CD4-positive, alpha-beta T cell treated with Interleukin-6 for 4 hours (primary cell): ENCODE measurements at places on chromosomes 3 and 15.

- DNase-seq, result peak; percentile 76
Measured at GRCh38 chr15:42059661-42060476, 34.5 kb downstream of the PLA2G4D start.

DNA sequence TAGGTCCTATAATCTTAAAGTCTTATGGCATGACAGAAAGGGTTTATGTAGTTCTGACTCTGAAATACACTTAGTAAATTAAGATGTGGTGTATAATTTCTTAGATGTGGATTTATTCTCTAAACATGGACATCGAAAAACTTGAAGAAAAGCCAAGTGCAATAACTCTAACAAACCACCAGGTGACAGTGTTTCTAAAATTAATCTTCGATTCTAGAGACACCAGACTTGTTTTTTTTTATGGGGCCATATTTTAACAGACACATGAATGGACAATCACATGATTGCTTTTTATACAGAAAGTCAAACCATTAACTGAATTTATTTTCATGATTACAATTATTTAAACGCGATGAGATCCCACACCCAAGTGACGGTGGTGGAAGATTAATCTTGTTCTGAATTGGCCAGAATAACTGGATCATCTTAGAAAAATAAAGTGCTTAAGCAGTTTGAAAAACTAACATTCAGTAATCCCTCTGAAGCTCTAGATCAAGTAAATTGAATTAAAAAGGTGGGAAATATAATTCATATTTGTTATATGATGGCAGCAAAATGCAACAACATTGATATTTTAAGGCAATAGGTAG lies 305.1 kb downstream of the LSAMP start:
- no peak for DNase-seq

GRCh38 chr3:61730056-61730455 lies 168.7 kb downstream of the PTPRG start:
- DNase-seq, result no peak

GRCh38 chr3:73674280-73674679 lies 49.5 kb upstream of the PDZRN3 start:
- DNase-seq, result no peak

- no peak for DNase-seq
Measured at GRCh38 chr3:104909198-104909597, 457.5 kb upstream of the ALCAM start.

GRCh38 chr3:15683253-15683652 lies 81.7 kb downstream of the BTD start:
- no peak for DNase-seq

GRCh38 chr15:35458176-35458856 lies 87.6 kb downstream of the DPH6 start:
- DNase-seq, result no peak

DNA sequence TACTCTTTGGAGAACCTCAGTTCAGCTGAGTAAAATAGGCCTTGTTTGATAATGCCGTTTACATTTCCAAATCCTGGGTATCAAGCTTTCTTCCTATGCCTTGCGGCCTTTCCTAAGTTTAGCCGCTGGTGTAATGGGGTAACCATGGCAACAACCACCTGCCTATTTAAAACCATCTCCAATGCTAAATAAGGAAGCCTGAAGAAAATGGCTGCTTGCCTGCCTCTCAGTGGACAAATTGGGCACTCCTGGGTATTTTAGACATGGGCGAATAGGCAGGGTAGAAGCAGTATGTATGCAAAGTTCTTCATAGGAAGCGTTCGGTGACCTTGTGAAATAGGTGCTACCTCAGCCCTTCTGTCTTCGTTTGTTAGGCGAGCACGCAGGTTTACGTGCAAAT lies 122.7 kb downstream of the DGKG start:
- DNase-seq, result no peak

DNA sequence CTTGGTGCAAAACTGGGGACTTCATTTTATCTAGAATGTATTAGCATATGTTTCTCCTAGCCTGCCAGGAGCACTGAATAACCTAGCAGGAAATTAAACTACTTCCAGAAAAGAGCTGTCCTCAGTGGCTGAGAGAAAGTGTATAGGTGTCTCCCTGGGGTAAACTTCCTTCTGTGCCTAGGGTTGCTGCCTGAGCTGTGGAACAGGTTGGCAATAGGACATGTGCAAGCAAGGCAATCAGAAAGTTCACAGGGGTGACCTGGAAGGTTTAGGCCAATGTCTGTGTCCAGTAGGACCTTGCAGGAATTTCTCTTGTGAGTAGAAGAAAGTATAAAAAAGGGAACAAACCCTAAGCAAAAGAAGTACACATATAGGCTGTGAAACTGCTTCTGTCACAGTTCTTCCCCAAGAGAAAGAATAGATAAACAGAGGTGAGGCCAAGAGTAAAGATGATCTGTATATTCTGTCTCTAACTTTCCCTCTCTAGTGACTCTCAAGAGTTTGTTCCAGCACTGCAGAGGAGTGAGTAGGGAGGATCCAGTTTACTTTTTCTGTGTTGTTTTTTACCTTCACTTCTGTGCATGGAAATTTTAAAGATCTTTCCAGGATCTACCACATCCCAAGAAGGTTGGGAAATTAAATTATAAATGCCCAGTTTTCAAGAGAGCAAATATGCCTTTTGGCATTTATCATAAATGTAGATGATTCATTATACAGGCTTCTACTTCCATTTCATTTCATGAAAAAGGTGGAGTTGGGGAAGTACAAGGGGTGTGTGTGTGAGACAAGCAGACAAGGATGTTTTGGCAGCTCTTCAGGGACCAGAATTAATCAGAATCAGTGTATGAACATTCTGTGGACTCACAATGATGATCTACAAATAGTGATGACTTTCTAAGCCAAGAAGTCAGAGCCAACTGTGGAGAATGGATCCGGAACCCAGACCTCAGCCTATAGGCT lies 155.2 kb downstream of the RBPMS2 start:
- no peak for DNase-seq

- DNase-seq, result no peak
Measured at GRCh38 chr3:78868570-78868969, 899.2 kb downstream of the ROBO1 start.

DNA sequence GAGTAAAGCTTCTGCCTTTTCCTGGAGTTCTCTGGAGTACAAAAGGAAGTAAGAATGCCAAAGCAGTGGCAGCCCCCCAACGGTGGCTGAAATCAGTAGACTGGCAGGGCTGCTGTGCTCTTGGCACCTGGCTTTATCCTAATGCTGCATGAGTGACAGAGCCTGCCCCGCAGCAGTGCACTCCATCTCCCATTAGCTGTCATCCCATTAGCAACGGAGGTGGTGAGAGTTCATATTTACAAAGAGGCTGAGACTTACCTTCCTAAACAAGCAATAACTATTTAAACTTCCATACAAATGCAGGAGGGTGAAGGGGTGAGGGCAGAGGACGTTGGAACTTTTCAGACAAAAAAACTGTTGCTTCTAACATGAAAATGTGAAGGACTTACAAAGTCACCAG lies 51.9 kb downstream of the SERPINI1 start:
- DNase-seq, result no peak

DNA sequence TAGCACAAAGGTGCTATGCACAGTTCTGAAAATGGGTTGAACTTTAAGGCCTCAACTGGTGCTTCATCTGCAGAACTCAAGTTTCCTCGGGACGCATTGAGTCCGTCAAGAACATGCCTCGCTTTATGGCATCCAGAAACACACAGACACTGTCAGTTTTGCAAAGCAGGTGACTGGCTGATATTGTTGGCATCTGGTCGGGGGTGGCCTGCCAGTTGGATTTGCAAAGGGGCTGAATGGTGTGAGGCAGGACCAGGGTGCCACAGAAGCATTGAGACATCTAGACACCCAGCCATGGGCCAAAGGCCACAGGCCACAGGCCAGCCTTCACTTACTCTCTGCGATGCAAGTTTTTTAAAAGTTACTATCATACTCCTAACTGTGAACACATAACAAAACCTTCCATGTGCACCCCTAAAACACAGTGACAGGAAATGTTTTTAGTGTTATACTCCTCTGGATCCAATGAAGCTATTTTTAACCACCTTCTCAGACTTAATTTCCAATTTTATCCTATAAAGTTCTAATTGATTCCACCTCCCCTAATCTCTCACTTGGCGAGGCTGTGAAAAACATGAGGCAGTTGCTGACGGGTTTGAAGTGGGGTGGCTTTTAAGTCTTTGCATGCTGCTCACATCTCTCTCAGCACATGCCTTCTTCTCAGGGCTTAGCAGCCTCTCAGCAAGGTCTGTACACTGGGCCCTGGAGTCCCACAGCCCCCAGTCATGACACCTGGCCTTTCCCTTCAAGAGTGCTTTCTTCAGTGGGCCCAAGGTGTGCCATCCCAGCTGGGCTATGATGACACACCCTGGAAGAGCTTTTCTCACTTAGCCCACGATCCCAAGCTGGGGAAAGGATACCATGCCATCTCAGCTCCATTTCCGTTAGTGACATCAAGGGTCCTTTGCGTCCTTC lies 38.5 kb upstream of the DUSP7 start:
- DNase-seq, result no peak

DNA sequence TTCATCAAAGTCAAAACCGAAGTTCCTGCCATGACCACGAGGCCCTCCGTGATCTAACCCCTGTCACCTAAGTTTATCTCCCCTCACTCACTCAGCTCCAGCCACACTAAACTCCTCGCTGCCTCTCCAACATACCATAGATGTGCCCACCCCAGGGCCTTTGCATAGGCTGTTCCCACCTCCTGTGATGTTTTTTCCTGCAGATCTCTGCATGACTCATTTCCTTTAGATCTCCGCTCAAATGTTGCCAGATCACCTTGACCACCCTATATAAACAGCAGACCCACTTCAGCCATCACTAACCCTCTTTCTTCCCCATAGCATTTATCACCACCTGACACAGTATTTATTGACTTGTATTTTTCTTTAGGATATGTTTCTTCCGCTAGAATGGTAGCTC lies 58.5 kb downstream of the HRH1 start:
- DNase-seq, result no peak

DNA sequence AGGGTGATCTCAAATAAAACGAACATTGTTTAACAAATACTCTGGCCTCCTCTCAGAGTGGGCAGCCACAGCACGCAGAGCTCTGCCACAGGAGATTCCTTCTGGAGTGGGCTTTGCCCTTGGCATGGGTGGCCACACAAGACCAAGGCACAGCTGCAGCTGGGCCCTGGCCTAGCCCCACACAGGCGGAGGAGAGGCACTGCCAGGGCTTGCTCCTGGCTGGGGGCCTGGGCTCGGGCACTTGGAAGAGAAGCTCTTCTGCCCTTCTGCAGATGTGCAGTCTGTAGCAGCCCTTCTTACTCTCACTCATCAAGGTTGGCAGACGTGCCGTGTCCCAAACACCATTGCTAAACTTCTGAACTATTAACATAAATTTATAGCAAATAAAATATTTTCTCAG lies 67.2 kb downstream of the CRTC3 start:
- no peak for DNase-seq

GRCh38 chr15:48546296-48546695 lies 99.2 kb downstream of the FBN1 start:
- no peak for DNase-seq

GRCh38 chr3:196835086-196835485 lies 32.6 kb upstream of the SENP5 start:
- DNase-seq, result no peak

GRCh38 chr15:48721061-48721810 lies 75.7 kb upstream of the FBN1 start:
- DNase-seq, result no peak

- DNase-seq, result no peak
Measured at GRCh38 chr15:89341316-89342005, 6.8 kb upstream of the POLG start.

DNA sequence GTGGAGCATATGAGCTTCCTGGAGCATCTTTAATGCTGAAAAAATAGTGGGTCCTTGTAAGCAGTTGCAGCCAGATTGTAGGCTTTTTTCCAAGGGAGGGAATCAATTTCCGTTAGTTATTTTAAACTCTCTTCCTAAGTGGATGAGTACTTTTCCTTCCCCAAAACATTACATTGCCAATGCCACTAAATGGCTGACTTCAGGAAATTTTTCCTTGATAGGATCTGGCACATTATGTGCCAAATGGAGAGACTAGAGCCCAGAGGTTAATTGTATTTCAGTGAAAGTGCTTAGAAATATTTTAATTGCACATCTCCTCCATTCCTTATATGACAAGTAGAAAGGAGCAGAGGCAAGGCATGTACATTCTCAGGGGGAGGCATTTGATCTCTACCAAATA lies 83.5 kb downstream of the TNFAIP8L3 start:
- no peak for DNase-seq

GRCh38 chr15:52437646-52438045 lies 91.0 kb downstream of the MYO5A start:
- DNase-seq, result no peak

GRCh38 chr15:41499109-41499851 lies 5.6 kb downstream of the ITPKA start:
- DNase-seq, result no peak

GRCh38 chr3:71728632-71729342 lies 3.6 kb upstream of the EIF4E3 start:
- DNase-seq, result no peak

- peak; percentile 61 for DNase-seq
Measured at GRCh38 chr15:29103824-29104565, 165.6 kb downstream of the NSMCE3 start.

DNA sequence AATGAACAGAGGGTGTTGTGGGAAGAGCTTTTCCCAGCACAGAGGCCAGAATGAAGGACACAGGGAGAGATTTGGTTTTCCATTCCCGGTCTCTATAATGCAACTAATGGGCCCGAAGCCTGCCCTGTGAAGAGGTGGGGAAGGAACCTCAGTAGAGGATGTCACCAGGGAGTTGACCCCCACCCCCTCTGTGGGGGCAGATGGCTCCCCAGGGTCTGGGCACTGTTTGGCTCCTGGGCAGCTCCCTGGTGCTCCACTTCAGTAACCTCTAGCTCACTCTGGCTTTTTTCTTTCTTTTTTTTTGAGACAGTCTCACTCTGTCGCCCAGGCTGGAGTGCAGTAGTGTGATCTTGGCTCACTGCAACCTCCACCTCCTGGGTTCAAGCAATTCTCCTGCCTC lies 109.1 kb upstream of the DLG1 start:
- DNase-seq, result no peak

GRCh38 chr3:185270262-185270955 lies 16.6 kb upstream of the EHHADH start:
- DNase-seq, result no peak

DNA sequence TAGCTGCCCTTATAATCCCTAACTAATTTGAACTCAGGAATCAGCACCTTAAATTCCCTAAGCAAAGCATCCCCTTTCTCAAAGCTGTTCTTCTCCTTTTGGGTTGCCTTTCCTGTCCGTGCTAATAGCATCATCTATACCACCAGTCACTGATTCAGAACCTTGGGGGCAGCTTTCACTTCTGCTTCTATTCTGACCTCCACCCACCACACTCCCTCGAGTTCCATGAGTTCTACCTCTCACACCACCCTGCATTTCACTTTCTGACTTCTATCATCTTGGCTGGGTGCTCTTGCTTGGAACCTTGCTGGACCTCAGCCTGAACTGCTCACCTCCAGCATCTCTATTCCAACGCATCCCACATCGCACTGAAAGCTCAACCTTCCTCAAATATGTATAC lies 55.4 kb upstream of the KCNMB2 start:
- DNase-seq, result no peak

- DNase-seq, result no peak
Measured at GRCh38 chr15:80068578-80068977, 9.1 kb downstream of the ZFAND6 start.
